T-helper 17 cell (primary cell): ENCODE measurements at places on chromosomes 2 and 18.

DNA sequence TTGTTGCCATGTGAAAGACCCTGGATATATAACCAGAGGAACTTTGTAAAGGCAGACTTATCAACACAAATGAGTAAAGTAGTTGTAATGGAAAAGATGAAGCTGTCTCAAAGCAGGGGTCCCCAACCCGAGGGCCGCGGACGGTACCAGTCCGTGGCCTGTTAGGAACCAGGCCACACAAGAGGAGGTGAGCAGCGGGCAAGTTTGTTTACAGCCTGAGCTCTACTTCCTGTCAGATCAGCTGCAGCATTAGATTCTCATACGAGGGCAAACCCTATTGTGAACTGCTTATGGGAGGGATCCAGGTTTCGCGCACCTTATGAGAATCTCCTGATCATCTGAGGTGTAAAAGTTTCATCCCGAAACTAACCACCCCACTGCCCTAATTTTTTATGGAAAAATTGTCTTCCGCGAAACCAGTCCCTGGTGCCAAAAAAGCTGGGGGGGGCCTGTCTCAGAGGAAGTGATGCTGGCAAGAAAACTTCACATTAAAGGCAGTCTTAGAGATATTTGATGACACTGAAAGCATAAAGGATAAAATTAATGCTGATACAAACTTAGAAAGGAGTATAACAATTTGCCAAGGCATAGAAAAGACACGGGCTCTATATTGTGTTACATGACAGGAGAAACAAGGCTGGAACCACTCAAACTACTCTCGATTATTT, 57.5 kb upstream of the MSTN start:
- no peak for DNase-seq

GRCh38 chr2:219446101-219446504, 11.5 kb downstream of the SPEG start:
- DNase-seq = no peak

GRCh38 chr18:22563164-22563583, 145.5 kb upstream of the CTAGE1 start:
- no peak for DNase-seq

- DNase-seq = no peak
Observed at GRCh38 chr2:8441986-8442385, 239.9 kb upstream of the ID2 start.

- no peak for DNase-seq
Observed at GRCh38 chr2:72261076-72261475, 113.4 kb upstream of the CYP26B1 start.

GRCh38 chr2:190698895-190699294, 50.0 kb downstream of the NAB1 start:
- DNase-seq = no peak

DNA sequence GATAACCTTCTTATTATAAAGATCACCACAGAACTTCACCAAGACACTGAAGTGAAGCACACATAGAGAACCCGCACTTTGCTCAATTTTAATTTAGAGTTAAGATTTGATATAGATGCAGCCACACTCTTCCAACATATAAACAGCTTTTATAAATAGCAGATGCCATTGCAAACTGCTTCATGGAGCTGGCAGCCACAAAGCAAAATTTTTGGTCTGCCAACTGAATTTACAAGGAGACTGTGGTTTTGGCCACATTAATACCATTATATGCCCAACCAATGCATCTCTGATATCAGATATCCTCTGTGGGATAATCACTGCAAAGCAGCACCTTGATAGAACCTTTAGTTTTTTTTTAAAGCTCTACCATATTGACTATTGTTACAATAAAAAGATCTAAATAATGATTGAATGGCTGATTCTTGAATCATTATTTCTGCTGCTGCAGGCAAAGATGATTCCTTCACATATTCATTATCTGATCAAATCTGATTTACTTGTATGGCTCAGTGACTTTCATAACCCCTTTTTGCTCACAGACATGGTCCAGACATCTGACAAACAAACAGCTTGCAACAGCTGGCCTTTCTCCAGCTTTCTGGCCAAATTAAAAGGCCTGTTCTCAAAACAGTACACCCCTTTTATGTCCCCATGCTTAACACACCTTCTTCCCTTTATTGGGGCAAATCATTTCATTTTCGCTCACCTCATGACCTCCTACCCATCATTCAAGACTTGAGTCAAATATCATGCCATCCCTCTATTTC, 88.4 kb downstream of the METTL4 start:
- DNase-seq = no peak

DNA sequence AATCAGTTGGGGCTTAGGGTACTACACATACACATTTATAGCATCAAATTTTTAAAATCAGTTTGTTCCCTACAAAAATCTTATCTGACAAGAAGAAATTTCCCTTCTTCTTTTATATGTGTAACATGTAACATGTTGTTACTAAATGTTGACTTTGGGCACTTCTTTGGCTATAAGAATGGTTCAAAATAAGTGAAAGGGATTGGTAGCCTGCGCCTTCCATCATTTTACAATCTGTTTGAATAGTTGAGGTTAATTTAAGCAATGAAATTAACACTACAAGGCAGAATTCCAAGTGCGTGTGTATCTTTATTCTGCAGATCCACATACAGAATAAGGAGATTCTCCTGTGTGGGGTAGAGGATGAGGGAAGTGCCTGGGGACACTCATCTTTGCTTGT, 30.2 kb upstream of the SPP2 start:
- DNase-seq = no peak

- no peak for DNase-seq
Observed at GRCh38 chr2:192148620-192149321, 46.0 kb downstream of the TMEFF2 start.

- no peak for DNase-seq
Observed at GRCh38 chr2:141499123-141499522, 631.7 kb downstream of the LRP1B start.
